ENCODE measurements at places on chromosomes 7 and 10. TPM values are rescaled to one million over a fixed set of nuclear protein-coding genes. Genes with fewer than 3 reads are reported as not detected.

ANKRD26 gene
- 13.0 TPM for polyA plus RNA-seq

DNA sequence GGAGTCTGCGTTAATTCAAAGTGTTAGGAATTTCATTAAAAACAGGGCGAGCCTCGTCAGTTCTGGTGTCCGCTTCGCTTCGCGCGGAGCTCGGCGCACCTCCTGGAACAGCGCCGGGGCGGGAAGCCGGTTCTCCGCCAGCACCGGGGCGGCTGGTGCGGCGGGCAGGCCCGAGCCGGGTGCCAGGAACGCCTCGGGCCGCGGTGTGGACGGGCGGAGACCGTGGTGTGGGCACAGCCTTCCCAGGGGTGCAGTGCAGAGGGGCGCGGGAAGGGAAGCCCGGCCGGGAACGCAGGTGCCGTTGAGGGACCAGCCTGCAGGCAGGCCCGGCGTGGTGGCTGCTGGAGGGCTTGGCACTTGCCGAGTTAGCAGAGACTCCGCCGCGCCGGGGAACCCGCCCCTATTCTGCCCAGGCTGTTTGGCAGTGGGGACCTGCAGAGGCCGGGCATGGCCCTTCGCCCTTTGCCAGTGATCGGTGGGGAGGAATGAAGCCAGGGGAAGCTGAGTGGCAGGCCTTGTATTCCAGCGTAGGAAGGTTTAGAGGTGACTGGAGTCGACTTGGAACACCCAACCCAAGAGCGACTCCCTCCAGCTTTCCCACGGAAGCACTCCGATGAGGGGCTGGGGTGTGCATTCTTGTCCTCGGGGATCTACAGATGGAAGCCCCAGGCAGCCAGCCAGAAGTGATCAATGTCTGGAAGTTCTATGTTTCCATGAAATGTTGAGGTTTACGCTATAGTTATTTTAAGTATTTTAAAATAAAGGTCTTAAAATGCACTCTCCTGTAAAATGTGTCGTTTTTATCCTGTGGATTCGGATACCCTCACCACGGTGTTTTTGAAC is 945 bp upstream of the RHEB start:
- DNase-seq, result no peak

DNA sequence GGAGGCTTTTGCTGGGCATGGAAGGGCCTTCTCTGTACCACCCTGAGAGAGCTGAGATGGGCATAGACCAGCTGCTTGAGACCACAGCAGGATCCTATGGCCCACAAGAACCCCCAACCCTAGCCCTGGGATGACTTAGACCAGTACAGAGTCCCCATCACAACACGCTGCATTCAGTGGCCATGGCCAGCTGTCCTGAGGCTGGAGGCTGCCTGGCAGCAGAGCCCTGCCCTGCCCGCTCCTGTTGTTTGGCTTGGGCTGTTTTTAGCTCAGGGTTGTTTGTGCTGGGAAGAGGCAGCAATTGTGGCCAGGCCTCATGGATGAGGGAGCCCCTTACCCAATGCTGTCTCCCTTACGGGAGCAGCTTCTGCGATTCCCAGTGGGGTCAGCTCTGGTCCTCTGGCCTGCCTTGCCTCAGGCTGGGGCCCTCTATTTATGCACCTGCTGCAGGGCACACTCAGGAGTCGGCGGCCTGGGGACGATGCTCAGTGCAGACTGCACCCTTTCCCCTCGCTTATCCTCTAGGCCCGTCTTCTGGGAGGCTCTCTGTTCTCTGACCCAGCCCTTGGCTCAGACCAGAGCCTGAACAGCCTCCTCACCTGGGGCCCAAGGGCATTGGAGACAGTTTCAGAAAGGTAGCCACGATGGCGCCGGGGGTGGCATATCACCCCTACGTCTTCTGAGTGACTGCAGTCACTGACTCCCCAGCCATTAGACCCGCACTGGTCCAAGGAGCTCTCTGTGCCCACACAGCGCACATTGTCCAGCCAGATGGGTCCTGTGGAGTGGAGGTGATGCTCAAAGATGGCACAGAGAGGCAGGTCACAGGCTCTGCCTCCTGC is 6.3 kb downstream of the LOXL4 start:
- DNase-seq, result no peak

- no peak for DNase-seq
These were observed 4.3 kb upstream of the RSBN1L start for GRCh38 chr7:77691892-77692491.

- DNase-seq, result no peak
These were observed 409.8 kb downstream of the LRMDA start for GRCh38 chr10:75841266-75841665.

GRCh38 chr7:125184801-125185200 is 255.2 kb upstream of the POT1 start:
- no peak for DNase-seq

GRCh38 chr10:72316748-72317435 is 37.8 kb downstream of the DNAJB12 start:
- DNase-seq, result no peak

- DNase-seq, result no peak
These were observed 1.3 kb downstream of the TYSND1 start for GRCh38 chr10:70145166-70145665.

Measured in muscle of arm (tissue), 14 donors.